SW 1271 (cell line): ENCODE measurements at places on chromosomes 11 and 22.

DNA sequence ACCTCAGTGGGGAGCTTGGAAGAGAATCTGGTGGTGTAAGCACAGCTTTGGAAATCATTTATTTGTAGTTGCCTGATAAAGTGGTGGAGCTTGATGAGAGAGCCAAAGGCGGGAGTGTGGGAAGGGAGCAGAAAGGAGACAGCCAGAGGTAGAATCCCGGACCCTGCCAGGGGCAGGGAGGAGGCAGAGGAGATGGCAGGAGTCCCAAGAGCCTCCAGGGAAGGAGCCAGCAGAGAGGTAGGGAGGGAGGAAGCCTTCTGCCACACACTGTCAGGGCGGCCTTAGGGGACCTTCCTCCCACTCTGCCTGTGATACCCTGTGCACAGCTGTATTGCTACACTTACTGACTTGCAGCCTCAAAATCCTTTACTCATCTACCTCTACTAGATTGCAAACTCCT, 15.4 kb downstream of the SCUBE2 start:
- no peak for DNase-seq

- no peak for DNase-seq
Measured at GRCh38 chr11:114367244-114367957, 32.9 kb downstream of the C11orf71 start.

DNA sequence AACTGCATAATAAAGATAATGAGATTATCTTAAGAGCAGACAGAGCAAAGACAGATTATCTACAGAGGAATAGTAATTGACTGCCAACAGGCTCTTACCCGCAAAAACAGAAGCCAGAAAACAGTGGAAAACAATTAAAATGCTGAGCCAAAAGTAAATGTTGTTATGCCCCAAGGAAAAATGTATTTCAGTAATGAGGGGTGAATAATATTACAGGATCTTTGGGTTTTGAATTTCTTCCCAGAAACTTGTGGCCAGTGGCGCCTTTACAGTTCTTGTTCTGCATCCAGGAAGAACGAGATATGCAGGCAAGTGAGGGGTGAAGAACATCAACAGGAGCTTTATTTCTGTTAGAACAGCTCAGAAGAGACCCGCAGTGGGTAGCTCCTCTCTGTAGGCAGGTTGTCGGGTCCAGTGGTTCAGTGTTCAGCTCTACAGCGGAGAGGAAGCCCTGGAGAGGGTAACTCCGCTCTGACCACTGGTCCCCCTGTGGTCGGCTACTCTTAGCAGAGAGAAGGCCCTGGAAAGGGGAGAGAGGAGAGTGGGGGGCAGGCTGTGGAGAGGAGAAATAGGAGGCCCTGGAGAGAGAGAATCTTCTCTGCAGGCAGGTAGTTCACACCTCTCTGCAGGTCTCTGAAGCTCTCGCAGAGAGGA, 51.8 kb upstream of the SC5D start:
- DNase-seq = no peak

- no peak for DNase-seq
Measured at GRCh38 chr11:57349491-57350274, 11.5 kb downstream of the P2RX3 start.

- no peak for DNase-seq
Measured at GRCh38 chr11:130527636-130528297, 79.3 kb downstream of the ADAMTS15 start.

- no peak for DNase-seq
Measured at GRCh38 chr11:1931341-1932104, 12.0 kb downstream of the TNNT3 start.
